ENCODE measurements at places on chromosomes 4 and X.

GRCh38 chr4:147741190-147741788, 9.4 kb downstream of the ARHGAP10 start:
- peak; percentile 46 for DNase-seq

DNA sequence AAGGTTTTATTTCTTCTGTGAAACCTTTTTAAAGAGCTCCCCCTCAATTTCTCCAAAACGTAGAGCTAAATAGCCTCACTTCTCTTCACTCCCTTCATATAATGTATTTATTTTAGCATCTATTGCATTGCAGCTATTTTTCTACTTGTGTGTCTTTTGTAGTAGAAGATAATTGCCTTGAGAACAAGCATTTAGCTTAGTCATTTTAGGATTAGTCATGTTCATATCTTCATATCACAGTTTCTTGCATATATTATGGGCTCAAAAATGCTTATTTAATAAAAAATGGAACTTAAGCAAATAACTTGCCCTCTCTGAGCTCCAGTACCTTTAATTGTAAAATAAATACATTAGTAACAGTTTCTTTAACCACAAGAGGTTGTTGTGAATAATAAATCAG, 72.1 kb upstream of the SPANXC start:
- DNase-seq: peak; percentile 51

- DNase-seq: no peak
Observed at GRCh38 chr4:143514901-143515300, 1.4 kb downstream of the SMARCA5 start.

DNA sequence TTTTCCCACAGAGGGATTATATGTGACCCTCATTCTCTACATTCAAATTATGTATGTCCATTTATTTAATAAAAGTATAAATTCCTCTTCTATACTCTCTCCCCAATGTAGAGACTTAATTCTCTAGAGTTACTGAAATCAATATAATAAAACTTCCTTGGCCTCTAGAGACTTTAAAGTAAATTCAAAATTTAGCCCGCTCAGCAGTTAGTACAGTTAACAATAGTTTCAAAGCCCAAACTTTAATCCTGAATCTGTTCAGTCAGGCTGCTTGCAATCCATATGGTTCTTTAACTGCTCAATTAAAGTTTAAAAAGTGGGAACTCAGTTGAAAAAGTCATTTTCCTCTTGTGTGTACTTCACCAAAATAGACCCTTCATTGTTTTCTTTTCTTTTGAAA, 2558.4 kb downstream of the ARAP2 start:
- DNase-seq: no peak

All from PC-3 (cell line).